ENCODE measurements at places on chromosomes 7 and 10. TPM values are rescaled to one million over a fixed set of nuclear protein-coding genes. Genes with fewer than 3 reads are reported as not detected.

The NPSR1 gene
- not detected for total RNA-seq

The ADRA2A gene
- total RNA-seq, result 0.19 TPM

The BLVRA gene
- 26.7 TPM for total RNA-seq

- no peak for DNase-seq
- no peak overlapping the region for H3K4me3 ChIP-seq
- no peak overlapping the region for H3K27ac ChIP-seq
- no peaks in the 10 kb centered on the region for H3K36me3 ChIP-seq
These were observed 79.1 kb downstream of the NAMPT start for GRCh38 chr7:106205621-106206222.

DNA sequence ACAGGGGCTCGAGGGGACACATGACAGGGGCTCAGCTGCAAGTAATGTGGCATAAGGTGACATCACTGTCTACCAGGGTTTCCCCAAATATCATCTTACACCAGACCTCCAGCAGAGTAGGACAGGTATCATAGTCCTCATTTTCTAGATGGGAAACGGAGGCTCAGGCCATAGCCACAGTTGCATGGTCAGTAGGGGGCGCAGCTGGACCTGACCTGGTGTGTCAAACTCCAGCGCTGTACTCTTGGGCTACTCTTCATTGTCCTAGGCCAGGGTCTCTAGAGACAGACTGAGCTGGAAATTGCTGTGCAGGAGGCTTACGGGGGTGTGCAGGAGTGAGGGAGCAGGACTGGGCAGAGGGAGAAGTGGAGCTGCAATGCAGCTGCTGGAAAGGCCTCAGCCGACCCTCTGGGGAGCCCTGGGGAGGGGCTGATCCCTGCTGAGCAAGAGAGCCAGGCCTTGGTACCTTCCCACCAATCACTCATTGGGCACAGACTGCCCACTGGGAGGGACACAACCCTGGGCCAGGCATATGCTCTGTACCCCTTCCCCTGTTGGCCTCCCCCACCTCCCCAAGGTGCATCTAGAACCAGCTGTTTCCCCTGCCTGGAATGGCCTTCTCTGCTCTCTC lies 89.9 kb downstream of the CDH23 start:
- H3K27ac ChIP-seq, result no peak overlapping the region
- no peaks in the 10 kb centered on the region for H3K27me3 ChIP-seq
- H3K36me3 ChIP-seq, result no peaks in the 10 kb centered on the region
- H3K4me3 ChIP-seq, result no peak overlapping the region
- H3K4me1 ChIP-seq, result no peaks in the 10 kb centered on the region
- no peak for DNase-seq

GRCh38 chr7:121341933-121342332 lies 13.1 kb downstream of the WNT16 start:
- DNase-seq, result no peak
- H3K4me3 ChIP-seq, result no peak overlapping the region
- no peak overlapping the region for H3K27ac ChIP-seq
- H3K4me1 ChIP-seq, result peaks cover 5% of the 10 kb centered on the region
- H3K27me3 ChIP-seq, result no peaks in the 10 kb centered on the region
- no peaks in the 10 kb centered on the region for H3K36me3 ChIP-seq

DNA sequence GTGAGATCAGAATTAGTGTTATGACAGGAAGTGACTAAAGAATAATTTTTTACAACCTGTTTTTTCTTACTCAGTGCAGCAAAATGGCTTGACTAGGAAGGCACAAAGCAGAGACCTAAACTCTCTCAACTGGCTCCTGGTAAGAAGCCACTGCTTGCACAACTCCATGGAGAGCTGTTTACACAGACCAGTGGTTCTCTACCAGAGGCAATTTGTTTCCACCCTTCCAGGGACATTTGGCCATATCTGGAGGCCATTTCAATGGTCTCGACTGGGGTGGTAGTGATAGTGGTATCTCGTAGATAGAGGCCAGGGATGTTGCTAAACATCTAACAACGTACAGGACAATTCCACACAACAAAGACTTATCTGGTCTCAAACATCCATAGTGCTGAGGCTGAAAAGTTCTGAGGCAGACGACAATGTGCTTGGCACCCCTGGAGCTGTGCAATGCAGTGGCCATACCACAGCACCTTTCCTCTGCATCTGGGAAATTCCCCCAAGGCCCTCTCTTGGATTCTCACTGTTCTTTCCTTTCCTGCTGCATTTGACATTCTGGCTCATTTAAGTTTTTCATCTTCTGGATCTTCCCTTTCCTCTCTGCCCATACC lies 105.4 kb upstream of the LAMB4 start:
- DNase-seq, result no peak
- H3K4me3 ChIP-seq, result no peak overlapping the region
- no peaks in the 10 kb centered on the region for H3K4me1 ChIP-seq
- H3K27me3 ChIP-seq, result no peaks in the 10 kb centered on the region
- H3K36me3 ChIP-seq, result no peaks in the 10 kb centered on the region

- peaks cover 26% of the 10 kb centered on the region for H3K4me1 ChIP-seq
- no peak overlapping the region for H3K4me3 ChIP-seq
- peak; percentile 11 for DNase-seq
- H3K27me3 ChIP-seq, result no peaks in the 10 kb centered on the region
- H3K36me3 ChIP-seq, result no peaks in the 10 kb centered on the region
- H3K27ac ChIP-seq, result peak overlapping the region; percentile 22
These were observed 8.4 kb downstream of the AQP1 start for GRCh38 chr7:30920021-30920583.

DNA sequence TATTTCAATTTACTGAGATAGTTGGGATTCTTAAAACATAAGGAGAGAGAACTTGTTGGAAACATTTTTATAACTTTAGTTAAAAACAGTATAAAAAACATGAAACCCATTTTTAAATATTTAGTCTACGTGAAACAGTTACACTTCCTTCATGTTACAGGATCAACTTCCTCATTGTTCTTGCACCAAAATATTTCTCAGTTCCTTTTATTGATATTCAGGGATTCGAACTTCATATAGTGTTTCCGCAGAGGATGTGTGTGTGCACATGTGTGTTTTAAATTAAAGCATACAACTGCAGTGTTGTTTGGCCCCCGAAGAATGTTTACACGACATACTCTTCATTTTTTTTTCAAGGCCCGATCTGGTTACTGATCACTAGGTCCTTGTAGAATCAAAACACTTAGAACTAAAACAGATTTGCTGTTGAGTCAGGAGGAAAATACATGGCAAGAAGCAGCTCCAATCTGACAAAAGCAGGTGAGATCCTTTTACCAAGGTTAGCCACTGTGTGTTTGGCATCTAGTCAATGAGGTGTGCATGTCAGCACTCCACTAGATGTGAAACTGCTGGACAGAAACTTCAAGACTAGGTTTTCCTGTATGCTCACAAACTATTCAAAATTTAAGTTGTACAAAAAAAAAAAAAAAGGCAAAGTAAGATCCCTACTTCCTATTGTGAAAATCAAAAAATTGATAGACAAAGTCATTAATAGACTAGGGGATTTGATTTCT lies 60.4 kb downstream of the INSYN2A start:
- H3K4me3 ChIP-seq, result no peak overlapping the region
- H3K4me1 ChIP-seq, result no peaks in the 10 kb centered on the region
- H3K27ac ChIP-seq, result no peak overlapping the region
- H3K27me3 ChIP-seq, result no peaks in the 10 kb centered on the region

DNA sequence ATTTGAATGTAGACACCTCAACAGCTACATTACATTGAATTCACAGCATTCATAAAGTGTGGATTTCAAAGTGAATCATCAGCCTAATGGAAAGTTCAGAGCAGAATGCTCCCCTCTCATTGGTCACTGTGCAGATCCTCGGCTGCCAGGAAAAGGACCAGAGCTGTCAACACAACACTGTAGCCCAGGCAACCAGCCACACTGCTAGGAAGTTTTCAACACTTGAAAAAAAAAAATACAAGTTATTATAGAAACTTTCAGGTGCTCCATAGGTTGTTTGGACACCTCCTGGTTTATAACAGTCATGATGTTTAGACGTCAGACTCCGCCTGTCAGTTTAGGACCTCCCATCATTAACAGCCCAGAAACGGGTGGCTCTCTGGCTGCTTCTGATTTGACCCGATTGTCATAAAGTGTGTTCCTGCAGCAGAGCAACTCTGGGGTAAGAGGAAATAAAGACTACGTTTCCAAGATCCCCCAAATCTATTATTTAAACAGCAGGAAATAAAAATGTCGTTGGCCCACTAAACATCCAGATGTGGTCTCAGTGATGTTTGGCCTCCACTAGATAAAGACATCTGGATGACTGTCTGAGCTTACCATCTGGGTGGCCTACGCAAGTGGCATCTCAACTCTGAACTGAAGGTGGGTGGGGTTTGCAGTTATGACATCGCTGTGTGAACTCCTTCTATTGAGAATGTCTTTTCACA lies 117.4 kb downstream of the CABCOCO1 start:
- no peaks in the 10 kb centered on the region for H3K4me1 ChIP-seq
- H3K27me3 ChIP-seq, result no peaks in the 10 kb centered on the region
- no peak overlapping the region for H3K4me3 ChIP-seq
- no peak for DNase-seq
- no peak overlapping the region for H3K27ac ChIP-seq

Data from gastrocnemius medialis (tissue), 4 donors.